CD4-positive, alpha-beta T cell (primary cell): ENCODE measurements at places on chromosomes 3 and 15.

DNA sequence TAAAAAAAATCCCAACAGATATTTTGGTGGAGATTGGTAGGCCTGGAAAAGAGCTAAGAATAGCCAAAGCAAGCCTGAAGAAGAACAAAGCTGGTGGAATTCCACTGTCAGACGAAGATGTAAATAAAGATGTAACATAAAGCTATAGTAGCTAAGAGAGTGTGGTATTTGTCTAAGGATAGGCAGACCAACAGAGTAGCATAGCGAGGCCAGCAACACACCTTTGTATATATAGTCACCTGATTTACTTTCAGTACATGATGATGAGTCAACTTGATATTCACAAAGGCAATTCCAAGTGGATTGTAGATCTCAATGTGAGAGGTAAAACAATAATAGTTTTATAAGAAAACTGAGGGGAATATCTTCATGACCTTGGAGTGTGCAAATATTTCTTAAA lies 53.6 kb upstream of the SYN2 start:
- no peak for DNase-seq

DNA sequence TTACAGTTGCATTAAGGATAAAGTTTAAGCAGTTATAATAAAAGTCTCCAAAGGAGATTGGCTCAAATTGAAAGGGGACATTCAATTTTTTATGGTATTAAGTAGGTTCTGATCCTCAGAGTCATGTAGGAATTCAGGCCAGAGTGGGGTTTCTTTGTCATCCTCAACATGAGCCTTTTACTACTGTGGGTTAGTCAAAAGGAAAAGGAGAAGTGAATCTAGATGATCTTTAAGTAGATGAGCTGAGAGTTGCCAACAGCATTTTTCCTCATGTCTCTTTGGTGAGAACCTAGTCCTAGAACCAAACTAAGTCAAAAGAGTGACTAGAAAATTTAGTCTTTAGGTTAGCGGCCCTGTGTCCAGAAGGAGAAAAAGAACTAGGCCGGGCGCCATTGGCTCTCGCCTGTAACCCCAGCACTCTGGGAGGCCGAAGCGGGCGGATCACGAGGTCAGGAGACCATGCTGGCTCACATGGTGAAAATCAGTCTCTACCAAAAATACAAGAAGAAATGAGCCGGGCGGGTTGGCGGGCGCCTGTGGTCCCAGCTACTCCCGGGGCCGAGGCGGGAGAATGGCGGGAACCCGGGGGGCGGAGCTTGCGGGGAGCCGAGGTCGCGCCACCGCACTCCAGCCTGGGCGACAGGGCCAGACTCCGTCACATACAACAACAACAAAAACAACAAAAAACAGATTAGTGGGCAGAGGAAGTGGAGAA lies 4.2 kb upstream of the CHL1 start:
- no peak for DNase-seq

DNA sequence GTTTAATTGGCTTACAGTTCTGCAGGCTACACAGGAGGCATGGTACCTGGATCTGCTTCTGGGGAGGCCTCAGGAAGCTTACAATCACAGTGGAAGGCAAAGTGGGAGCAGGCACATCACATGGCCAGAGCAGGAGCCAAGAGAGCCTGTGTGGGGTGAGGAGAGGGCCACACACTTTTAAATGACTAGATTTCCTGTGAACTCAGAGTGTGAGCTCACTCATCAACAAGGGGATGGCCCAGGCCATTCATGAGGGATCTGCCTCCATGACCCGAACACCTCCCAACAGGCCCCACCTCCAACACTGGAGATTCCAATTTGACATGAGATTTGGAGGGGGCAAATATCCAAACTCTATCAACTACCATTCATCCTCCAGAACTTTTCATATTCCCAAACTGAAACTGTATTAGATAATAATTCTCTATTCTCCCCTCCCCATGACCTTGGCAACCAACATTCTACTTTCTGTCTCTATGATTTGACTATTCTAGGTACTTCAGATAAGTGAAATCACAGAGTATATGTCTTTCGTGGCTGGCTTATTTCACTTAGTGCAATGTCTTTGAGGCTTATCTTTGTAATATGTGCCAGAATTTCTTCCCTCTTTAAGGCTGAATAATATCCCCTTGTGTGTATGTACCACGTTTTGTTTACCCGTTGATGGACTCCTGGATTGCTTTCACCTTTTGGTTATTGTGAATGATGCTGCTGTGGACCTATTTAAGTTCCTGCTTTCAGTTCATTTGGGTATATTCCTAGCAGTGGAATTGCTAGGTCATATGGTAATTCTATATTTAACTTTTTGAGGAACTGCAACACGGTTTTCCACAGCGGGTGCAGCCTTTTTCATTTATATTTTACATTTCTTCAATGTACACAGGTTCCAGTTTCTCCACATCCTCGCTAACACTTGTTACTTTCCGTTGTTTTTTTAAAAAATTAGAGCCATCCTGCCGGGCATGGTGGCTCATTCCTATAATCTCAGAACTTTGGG lies 43.8 kb downstream of the TKT start:
- DNase-seq, result no peak

DNA sequence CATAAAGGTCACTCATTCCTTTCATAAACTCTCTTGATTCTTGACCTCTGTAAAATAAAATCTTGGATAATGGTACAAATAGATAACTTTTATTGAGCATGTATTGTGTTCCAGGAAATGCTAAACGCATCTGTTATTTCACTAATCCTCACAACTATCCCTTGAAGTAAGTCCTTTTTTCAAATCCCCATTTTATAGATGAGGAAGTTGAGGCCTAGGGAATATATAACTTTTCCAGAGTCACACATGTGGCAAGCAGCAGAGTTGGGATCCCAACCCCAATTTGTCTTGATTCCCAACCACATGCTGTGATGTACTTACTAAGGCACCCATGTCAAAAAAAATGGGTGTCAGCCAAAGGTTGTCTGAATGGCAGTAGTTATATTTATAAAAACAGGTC lies 6.3 kb downstream of the VPS39 start:
- DNase-seq, result no peak

GRCh38 chr3:37973246-37974054 lies 17.1 kb upstream of the VILL start:
- no peak for DNase-seq

- peak; percentile 53 for DNase-seq
Observed at GRCh38 chr3:112111785-112112402, 21.2 kb downstream of the GCSAM start.
